ENCODE measurements at places on chromosomes 3 and 15.

GRCh38 chr3:48708481-48708889, 8.5 kb downstream of the IP6K2 start:
- no peak for DNase-seq

- no peak for DNase-seq
Measured at GRCh38 chr15:95653361-95653805, 677.1 kb upstream of the NR2F2 start.

- no peak for DNase-seq
Measured at GRCh38 chr15:93029836-93030429, 59.1 kb downstream of the RGMA start.

DNA sequence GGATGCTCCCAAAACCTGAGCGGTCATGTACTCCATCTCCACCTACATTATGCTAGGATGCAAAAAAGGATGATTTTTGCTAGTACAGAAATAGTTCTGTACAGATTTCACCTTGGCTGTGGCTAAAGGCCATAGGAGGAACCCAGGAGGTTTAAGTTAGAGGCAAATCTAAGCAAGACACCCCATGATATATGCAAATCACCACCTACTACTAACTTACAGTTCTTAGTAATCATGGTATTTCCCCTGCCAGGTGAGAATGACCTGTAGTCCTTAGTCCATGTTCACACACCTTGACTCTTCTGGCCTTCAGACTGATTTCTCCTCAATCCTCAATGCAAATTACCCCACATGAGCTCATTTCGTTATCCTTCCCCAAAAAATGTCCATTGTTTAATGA, 154.2 kb downstream of the IMPG2 start:
- DNase-seq: no peak

DNA sequence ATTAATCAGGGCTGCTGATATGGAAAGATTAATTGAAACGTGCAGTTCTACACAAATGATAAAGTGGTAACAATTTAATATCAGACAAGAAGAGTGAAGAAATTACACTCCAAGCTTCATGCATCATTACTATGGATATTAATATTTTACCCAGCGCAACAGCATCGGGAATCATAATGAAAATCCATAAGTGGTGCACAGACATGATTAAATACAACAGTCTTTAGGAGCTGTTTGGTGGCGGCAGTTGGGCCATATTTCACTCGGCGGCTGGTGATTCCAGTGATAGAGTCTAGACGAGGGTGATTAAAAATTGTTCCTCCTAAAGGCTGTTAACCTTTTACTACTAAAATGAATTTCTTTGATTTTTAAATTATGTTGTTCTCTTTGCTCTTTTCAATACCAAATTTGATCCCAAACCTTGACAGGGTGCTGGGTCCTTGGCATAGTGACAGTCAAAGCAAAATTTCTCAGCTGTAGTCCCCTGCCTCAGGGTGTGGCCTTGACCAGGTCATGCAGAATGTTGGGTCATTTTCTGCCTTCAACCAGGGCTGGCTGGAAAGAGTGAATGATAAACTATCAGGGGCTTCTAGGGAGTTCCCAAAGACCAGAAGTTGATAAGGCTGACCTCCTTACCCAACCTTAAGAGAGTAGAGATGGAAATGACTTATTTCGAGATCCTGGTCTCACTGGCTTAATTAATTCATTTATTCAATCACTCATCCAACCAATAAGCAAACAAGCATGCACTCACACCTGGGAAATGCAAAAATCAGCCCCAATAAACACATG, 392.0 kb downstream of the IL20RB start:
- DNase-seq: no peak

- DNase-seq: no peak
Measured at GRCh38 chr3:187630404-187630803, 39.8 kb downstream of the SST start.

GRCh38 chr3:101646726-101647125, 30.2 kb downstream of the ZBTB11 start:
- no peak for DNase-seq

DNA sequence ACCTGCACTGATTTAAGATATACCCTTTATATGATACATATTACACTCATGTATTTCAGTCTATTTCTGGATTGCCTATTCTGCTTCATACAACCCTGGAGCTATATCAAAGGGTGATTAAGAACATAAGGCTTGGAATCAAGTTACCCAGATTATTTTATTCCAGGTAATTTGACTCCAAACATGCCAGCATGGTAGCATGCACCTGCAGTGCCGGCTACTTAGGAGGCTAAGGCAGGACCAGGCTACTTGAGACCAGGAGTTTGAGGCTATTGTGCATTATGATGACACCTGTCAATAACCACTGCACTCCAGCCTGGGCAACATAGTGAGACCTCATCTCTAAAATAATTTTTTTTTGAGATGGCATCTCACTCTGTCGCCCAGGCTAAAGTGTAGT, 50.4 kb upstream of the NEO1 start:
- no peak for DNase-seq

- DNase-seq: no peak
Measured at GRCh38 chr3:41833628-41834027, 128.3 kb downstream of the ULK4 start.

DNA sequence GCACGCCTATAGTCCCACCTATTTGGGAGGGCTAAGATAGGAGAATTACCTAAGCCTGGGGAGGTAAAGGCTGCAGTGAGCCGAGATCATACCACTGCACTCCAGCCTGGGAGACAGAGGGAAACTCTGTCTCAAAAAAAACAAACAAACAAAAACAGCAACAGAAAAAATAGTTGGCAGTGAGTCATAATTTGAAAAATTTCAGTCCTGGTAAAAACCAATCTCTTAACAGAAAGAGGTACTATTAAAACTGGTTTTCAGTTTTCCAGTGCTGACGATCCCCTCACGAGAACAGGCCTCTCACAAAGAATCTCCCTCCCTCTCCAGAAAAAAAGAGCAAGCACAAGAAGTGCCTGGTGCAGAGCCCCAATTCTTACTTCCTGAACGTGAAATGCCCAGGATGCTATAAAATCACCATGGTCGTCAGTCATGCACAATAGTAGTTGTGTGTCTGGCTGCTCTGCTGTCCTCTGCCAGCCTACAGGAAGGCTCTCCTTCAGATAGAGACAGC, 22.8 kb upstream of the MAP4 start:
- DNase-seq: no peak

GRCh38 chr15:57367556-57367955, 8.7 kb upstream of the CGNL1 start:
- no peak for DNase-seq

DNA sequence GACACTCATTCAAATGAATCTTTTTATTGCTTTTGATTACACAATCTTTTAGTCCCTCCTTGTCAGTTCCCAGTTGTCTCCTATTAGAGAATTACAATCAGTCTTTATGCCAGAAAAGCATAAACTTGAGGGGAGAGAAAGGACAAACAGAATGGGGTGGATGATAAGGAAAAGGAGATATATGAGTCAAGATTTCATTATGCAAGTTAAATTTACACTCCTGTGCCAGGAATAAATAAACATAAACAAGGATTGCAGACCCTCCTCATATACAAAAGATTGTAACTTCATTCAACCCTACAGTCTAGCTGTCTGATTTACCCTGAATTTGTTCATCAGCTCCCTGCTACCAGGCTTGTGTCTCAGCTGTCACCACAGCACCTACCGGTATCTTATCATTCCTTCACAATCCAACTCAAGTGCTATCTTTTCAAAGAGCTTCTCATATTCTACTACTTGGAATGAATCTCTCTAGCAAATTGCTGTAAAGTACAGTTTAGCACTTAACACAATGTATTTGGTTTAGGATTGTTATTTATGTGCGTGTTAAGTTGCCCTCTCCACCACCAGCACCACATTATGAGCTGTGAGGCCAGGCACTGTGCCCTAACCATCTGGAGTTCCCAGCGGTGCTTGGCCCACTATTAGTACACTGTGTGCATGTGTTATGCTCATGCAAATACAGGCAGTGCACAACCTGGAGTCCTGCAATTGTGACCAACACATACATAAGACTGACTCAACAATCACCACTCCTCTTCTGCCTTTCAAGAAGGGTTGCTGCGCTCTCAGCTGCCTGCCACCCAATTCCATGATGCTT, 504.1 kb downstream of the TBL1XR1 start:
- DNase-seq: no peak

GRCh38 chr3:150390087-150390486, 18.0 kb upstream of the TSC22D2 start:
- DNase-seq: no peak

DNA sequence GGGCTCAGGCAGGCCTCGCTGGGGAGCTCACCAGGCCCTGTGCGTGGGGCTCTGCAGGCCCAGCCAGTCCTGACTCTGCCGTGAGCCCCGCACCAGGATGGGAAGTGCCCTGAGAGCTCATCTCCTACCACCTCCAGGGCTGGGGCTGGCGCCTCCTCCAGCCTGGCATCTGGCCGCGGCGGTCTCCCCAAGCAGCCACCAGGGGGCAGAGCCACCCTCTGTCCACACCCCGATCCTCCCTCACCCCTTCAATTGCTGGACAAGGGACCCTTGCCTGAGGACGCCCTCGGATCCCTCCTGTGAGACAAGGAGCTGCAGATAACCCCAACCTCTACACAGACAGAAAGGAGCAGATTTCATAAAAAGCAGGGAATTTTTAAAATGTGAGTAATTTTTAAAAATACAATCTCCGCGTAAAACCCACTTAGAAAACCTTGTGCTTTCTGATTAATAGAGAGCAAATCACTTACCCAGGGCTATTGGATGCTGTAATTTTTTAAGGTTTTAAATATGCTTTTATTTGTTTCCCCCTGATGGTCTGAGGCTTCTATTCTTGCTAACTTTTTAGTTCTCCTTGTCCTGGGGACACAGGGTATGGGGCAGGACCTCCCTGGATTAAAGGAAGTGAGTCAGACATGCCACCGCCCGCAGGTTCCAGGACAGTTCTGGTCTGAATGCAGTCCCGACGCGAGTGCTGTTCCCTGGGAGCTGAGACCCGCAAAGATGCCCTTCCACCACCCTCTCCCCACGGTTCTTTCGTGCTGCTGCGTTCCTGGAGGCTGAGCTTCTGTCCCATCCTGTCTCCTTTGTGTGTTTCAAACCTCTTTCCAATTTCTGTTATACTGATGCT, 52.3 kb upstream of the CHRNA7 start:
- DNase-seq: peak; percentile 49

- no peak for DNase-seq
Measured at GRCh38 chr15:70094690-70095311, 2.9 kb downstream of the TLE3 start.

DNA sequence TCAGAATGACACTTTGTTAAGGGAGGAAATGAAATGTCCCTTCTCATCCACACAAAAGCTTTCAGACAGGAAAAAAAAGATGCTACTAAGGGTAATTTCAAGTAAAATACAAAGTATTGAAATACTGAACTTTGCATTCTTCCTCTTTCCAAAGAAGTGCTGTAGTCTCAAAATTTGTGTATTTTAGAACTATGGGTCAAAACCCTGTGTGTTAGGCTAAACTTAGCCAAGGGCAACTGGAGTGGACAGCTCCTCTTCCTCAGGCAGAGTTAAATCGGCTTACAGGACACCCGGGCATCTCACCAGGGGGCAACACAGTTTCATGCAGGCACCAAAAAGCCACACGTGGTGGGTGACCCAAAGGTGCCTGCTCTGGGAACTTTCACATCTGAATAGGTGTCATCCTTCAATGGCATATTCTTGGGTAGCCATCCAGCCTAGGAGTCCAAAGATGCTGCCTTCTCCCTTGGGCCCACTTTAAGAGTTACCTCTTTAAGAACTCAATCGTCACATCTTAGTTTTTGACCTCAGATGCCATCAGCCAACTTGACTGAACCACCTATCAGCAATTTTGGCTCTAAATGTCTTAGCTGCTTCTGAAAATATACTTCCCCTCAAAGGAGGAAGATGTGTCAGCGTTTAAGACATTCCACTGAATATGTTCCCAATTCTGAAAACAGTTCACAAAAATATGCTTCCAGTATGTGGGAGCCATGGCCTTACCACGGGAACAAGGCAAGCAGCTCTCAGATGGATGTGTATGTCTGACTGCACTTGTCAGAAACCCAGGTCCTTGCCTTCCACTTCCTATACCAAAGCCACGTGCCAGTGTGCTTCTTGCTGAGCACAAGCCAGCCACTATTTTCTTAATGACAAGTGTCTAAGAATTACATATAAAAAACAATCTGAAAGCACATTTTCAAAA, 32.2 kb upstream of the MUC13 start:
- no peak for DNase-seq

DNA sequence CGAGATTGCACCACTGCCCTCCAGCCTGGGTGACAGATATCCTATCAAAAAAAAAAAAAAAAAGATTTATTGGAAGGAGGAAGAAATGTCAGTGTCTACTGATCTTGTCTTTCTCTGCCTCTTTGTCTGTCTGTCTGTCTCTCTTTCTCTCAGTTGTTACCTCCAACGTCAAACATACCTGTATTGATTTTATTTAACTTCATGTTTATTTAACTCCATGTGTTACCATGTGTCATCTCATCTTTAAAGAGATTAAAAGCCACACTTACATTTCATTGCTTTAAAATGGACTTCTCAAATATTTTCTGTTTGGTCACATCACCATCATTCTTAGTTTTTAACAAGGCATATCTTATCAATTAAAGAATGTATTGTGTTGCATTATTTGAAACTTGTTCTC, 9.4 kb downstream of the CLDN11 start:
- no peak for DNase-seq

DNA sequence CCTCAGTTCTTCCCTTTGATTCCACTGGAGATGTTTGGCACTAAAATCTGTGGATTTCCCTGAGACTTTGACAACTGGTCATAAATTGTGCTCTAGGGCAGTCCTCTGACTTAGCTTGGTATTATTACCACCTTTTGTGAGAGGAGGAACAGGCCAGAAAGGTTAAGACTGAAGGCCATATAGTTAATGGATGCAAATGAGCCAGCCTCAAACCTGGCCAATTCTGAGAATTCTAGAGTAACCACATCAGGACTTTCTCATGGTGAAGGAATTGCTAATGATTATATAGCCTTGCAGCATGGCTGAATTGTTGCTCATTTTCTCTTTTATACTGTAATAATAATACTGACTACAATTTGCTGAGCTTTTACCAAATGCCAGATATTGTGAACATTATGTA, 162.5 kb downstream of the CADPS start:
- DNase-seq: no peak

GRCh38 chr15:45458746-45459403, 63.7 kb downstream of the SLC30A4 start:
- peak; percentile 71 for DNase-seq

GRCh38 chr15:82681371-82681770, 28.3 kb downstream of the AP3B2 start:
- no peak for DNase-seq

DNA sequence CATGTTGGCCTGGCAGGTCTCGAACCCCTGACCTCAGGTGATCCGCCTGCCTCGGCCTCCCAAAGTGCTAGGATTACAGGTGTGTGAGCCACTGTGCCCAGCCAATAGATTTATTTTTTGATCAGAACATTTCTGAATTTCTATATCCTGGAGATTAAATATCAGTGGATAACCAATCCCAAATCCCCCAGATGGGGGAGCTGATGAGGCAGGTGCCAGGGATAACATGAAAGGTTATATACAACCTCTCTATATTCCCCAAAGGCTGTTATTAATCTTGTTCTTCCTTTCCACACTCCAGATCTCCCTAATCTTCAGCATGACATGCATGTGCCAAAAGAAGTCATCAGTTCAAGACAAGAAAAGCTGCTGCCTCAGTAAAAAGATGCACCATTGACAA, 112.3 kb downstream of the WDR76 start:
- no peak for DNase-seq
